Stimulated activated naive CD4-positive, alpha-beta T cell (primary cell): ENCODE measurements at places on chromosomes 2 and 18.

DNA sequence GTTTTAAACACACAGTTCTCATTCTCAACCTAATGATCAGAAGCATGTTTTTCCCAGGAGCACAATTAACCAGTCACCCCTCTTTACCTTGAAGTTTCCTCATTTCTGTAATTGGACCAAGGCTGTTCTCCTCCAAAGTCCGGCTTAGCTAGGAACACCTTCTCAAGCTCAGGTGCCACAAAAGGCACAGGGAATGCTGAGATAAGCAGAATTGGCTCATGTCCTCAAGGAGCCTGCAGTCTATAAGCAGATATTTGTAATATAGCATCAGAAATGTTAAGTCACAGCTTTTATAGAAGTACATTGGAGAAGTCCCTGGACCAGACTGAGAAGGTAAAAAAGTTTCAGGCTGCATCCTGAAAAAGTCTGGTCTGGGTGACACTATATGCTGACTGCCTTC lies 20.7 kb downstream of the OSR1 start:
- no peak for DNase-seq

DNA sequence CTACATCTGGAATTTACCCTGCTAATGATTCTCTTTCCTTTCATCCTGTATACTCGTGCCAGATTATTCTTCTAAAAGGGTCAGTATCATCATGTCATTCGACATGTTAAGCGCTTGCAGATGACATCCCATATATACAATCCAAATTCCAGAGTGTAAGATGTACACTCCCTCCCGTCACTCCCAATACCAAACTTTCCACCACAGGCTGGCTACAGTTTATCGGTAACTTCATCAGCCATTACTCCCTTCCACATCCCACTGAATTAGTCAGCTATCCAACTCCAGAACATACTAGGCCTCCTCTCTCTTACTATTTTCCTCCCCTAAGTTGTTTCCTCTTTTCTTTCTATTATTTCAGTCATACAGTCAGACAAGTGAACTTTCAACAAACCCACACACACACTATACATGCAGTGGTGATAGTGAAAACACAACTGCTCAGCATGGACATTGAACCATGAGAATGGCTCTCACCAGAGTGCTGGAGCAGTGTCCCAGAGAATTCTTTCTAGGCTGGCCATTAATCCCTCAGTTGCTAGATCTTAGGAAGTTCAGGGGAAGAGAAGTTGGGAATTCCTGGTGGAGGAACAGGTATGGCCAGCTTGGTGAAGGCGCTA lies 10.6 kb upstream of the NMI start:
- DNase-seq, result no peak

GRCh38 chr2:109701362-109701761 lies 87.2 kb downstream of the SOWAHC start:
- DNase-seq, result no peak

DNA sequence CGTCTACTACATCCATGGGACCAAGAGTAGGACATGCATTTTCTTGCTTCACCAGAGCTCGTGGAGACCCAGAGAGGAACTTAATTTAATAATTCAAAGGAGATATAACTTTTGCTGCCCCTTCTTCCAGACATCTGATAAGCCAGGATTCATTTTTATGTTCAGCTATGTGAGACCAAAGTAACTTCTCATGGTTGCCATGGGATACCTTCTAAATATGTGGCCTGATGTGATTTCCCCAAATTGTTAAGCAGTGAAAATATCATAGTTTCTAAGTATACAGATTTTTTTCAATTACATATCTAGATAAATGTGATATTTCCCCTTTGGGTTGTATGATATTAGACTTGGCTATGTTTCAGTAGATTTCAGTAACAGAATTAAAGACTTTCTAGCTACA lies 185.5 kb upstream of the FN1 start:
- no peak for DNase-seq

DNA sequence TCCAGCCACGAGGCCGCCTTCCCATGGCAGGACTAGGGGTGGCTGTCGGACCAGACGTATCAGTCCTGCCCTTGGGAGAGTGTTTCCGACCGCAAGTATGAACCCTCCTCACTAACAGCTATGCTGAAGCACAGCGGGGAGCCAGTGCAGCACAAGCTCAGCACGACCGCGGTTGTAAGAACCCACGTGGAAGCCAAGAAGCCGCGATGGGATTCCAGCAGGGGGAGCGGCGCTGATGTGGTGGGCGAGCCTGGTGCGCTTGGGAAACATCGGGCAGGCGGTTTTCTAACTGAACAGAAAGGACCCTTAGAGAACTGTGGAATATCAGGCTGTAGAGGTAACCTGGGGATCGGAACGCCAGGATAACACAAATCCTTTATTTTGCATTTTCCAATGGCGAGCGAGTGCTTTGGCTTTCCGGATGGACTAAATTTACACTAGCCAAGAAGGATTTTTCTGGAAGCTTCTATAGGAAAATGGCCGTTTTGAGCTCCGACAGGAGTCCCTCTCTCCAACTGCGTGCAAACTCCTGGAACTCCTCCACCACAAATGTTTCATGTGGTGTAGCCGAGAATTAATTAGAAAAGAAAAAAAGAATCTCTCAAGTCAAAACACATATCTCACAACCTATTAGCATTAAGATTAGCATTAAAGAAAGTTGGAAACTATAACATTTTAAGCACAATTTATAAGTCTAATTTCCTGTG lies 132.0 kb upstream of the MYCN start:
- DNase-seq, result no peak
